ENCODE measurements at places on chromosomes 1 and 21.
A peak's percentile ranks its signal among the peaks of the same experiment; 100 is the strongest.

GRCh38 chr1:20202166-20202565, 15.8 kb upstream of the PLA2G2C start:
- DNase-seq: no peak

- no peak for DNase-seq
Observed at GRCh38 chr1:201216395-201217085, 25.9 kb downstream of the IGFN1 start.

GRCh38 chr21:45305836-45306235, 18.1 kb upstream of the POFUT2 start:
- DNase-seq: no peak

DNA sequence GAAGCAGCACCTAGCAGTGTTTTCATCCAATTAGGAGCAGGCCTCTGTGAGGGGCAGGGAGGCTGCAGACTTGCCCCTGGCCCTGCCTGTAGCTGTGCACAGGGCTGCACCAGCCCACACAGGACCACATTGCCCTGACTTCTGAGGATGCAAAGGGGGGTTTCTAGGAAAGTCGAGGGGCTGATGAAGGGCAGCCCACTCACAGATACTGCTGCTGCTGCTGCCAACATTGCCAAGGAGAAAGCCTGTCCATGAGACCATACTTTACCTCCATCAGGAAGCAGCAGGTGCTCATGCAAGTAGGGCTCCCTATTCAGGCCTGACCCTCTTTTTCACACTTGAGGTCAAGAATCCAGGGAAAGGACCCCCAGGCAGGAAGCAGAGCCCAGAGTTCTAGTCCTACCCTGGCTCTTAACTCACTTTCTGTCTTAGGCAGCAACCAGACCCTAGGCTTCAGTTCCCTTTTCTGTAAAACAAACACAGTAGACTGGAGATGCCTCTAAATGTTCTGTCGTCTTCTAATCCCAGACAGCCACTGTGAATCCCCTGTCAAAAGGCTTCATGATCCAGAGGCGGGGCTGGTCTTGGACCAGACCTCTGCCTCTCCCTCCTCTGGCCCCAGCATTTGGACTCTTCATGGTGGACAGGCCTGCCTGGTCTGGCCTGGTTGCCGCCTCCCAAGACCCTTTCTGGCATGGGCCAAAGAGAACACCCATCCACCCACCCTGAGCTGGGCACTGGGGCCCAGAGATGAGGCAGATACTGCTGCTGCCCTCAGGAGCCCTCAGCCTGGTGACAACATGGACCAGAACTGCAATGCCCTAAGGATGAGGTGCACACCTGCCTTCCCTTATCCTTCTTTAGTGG, 120.2 kb downstream of the GLIS1 start:
- DNase-seq: no peak

DNA sequence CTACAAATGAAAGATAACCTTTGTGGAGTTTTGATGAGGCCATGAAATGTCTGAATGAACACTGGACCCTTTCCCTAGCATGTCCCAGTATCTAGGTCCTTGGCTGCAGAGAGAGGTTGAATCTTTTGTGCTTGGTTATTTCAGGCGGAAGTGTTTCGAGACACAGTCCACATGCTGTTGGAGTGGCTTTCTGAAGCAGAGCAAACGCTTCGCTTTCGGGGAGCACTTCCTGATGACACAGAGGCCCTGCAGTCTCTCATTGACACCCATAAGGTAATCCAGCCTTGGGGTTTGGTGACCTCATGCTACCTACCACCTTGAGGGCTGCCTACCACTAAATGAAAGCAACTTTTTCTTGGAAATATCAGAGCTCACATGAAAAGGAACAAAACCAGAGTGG, 38.9 kb upstream of the BMP8A start:
- DNase-seq: no peak

GRCh38 chr1:92859400-92860039, 27.7 kb downstream of the RPL5 start:
- no peak for DNase-seq

DNA sequence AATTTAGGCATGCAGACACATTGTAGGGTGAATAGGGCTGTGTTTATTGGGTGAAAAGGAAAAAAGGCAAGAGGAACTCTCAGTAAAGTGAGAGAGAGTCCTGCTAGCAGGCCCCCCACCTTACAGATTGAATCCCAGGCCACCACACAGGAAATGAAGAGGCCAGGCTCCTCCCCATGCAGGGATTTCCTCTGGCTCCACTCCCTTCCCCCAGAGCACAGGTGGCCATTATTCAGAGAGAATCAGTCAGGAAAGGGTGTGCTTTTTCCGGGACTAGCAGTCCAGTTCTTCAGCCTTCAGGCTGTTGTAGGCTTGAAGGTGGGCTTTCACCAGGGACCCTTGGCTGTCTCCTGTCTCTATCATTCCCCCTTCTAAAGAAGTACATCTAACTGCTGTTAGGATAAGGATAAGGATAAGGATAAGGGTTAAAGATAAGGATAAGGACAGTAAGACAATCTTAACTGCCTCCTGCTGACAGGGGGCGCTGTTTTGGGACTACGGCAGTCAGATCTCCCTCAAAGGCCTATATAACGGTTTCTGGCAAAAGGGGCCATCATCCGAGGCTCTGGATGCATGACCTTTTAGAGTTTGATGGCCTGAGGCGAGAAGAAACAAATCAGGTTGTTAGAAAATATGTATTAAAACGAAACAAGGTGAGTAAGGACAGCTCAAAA, 26.3 kb downstream of the ZNF648 start:
- no peak for DNase-seq

GRCh38 chr1:207302618-207303393, 18.7 kb upstream of the CD55 start:
- DNase-seq: no peak

DNA sequence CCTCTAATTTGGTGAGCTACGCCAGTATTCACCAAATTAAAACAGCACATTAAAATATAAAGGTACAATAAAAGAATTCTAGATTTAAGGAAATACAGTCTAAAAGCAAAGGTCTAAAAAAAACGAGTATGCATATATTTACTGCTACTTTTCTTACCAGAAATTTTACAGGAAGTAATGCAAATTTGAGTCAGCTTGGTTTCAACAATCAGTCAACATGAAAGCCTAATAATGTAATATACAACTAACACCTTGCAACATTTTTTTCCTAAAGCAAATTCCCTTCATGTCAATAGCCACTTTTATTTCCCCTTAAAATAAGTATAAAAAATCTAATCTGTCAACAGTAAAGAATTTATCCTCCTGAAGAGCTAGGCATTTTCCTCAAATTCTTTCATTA, 11.9 kb downstream of the PTP4A2 start:
- DNase-seq: no peak

DNA sequence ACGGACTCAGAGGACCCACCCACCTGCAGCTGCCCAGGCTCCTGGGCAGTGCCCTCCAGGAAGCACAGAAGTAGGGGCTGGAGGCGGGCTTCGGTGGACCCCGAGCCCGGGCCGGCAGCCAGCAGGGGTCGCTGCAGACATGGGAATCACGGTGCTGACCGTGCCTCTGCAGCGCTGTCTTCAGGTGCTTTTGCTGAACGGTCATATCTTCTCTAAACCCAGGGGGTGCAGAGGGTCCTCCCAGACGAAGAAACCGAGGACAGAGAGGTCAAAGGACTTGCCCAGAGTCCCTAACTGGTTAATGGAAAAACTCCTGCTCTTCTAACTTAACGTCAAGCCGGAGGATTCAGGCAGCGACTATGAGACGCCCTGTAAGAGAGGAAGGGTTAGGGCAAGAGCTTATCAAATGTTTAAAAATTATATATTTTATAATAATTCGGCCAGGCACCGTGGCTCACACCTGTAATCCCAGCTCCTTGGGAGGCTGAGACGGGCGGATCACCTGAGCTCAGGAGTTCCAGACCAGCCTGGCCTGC, 21.5 kb upstream of the LEFTY2 start:
- peak; percentile 43 for DNase-seq

DNA sequence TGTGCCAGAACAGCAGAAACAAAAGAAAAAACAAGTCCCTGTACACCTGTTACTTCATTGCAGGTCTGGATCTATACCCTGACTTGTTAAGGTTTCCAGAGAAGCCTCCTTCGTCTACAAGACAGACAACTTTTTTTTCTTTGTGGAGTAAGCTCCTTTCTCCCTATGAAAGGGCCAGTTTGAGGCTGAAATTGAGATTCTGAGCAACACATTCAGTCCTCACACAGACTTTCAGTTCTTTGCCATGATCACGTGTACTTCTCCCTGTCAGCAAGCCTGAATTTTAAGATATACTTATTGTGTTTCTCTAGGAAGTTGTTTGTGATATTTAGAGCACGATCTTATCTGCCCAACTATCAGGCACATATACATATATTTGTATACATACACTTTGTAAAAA, 374.0 kb downstream of the NTNG1 start:
- no peak for DNase-seq

- peak; percentile 97 for DNase-seq
Observed at GRCh38 chr1:155061381-155062150, 2.0 kb upstream of the EFNA4 start.

- DNase-seq: no peak
Observed at GRCh38 chr1:33410091-33410701, 20.7 kb downstream of the PHC2 start.

DNA sequence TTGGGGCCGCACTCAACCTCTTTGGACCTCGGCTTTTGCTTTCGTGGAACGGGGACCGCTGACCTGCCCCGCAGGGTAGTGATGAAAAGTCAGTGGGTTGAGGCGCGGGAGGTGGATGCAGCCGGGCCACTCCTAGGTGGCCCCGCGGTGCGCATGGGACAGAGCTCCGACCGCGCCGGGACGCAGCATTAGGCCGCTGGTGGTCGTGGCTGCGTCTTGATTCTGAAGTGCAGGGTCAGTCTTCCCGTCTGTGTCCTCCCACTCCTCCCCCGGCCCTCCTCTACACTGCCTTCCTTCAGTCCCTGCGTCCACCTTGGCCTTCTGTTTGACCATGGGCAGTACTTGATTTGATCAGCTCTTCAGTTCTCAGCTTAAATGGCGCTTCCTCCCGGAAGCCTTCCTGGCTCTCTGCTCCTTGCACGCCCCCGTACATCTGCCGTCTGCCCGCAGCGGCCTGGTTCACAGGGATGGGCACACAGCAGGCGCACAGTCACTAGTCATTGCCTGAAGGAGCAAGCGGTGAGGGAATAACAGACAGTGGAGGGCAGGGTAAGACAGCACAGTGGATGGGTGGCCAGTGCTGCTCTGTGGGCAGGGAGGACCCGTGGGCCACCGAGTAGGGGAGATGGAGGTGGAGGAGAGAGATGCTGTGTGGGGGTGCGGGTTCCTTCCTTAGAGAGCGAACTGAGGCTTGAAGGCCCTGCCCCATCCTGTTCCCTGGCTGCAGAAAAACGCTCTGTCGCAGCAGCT, 633 bp downstream of the THEMIS2 start:
- DNase-seq: peak; percentile 30

DNA sequence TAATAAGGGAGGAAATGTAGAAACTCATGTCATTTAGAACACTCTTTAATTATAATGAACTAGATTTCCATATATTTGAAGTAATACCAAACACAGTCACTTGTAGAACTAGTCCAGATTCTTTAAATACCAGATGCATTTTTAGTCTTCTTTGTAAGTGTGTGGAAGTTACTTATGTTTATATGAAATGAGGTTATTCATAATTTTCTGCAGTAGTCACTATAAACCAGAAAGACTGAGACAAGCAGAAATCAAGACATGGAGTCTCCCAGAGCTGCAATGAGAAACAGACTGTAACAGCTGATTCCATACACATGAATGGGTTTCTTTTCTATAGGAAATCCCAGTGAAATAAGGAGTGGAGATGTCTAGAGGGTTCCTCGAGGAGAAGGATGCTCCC, 216.6 kb upstream of the ZP4 start:
- no peak for DNase-seq

DNA sequence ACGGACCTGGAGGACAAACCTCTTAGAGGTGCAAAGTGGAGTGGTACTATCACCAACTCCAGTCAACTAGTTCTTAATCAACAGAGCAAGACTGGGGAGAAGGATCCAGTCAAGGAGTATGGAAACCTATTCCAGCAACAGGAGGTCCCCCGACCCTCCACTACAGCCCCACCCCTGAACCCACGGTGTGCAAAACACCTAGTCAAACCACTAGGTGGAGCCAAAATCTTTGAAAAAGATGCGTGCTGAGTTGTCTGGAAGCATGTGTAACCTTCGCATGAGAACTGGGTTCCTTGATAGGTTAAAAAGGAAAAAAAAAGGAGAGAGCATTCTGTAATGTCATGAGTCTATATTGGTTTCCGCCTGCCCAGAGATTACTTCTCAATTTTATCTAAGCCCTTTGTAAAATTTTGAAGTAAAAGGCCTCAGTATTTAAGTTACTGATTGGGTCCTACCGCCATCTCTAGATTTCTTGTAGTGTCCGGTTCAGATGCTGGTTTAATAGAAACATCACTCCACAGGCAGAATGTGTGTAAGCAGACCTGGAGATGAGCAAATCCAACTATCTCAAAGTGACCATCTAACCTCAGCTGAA, 81.9 kb upstream of the HAO2 start:
- no peak for DNase-seq

DNA sequence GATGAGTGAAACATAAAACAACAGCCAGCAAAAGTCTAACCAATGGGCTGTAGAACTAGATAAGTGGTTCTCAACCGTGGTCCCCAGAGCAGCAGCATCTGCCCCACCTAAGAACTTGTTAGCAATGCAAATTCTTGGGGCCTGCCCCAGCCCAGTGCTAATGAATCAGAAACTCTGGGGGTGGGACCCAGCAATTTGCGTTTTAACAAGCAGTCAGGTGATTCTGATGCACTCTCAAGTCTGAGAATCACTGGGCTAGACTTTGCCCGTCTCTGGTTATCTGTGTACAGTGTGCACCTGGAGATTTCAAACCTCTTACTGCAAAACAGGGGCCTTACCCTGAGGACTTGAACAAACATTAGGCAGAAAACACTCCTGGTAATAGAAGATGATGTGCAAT, 66.5 kb downstream of the PLXNA2 start:
- DNase-seq: no peak

DNA sequence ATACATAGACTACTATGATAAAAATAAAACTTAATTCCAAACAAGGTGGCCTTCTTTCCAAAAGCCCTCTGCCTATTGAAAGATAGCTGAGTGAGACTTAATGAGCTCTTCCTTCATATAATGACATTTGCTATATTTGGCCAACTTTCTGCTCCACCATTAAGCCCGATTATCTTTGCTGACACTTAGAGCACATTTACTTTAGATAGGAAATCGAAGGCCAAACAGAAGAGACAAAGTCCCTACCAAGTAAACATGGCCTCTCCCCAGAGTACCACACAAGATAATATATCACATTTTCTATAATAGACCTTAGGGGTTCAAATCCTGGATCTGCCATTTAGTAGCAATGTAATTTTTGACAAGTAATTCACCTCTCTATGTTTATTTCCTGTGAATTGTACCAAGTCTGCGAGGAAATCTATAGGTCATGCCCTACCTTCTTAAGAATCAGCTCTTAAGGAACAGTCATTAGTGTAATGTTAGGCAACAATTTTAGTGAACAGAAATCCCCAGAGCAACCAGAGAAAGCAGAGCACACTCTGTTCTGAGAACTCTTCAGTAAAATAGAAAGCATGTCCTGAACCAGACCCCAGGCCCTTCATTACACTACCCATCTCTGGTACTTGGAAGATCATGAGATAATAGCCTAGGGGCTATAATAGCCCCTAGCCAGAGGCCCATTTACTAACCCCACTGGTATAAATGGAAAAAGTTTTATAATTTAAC, 17.3 kb upstream of the COA6 start:
- no peak for DNase-seq

- no peak for DNase-seq
Observed at GRCh38 chr1:93549811-93550210, 101.9 kb downstream of the FNBP1L start.

Measured in activated CD4-positive, alpha-beta T cell treated with anti-CD3 and anti-CD28 coated beads, Interleukin-2, amount 50 U/mL, for 4 hours (primary cell).